ENCODE measurements at places on chromosomes 4 and X.

DNA sequence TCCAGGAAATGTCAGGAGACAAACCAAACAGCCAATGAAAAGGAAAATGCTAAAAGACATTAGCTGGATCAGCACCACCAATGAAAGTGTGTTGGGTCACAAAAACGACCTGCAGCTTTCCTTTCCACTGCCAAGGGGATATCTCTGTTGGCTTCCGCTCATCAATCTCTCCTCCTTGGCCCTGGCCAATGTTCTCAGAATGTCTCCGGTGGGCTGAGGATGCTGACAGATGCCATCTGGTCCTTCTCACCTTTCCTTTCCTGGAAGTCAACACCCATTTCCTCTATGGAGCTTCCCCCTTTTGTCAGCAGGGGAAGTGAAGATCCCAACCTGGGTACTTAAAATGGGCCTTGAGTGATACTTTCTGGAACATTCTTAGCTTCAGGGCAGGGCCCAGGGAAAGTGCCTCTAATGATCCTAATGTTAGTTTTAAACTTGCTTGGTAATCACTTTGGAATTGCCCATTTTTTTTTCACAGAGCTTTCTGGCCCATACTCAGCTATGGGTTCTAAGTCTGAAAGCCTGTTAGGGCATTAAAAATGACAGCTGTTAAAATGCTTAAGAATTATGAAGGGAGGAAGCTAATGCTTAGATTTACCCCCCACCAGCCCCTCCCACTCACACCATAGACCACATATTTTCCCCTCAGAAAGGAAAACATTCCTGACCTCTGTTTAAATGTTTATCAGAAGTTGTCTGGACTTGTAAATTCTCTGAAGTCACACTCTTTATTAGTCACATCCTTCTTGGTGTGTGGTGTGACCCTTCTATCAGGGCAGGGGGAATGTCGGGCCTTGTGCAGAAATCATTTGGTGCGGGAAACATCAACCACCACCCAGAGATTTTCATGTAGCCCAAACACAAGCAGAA lies 29.2 kb downstream of the IGFBP7 start:
- no peak for DNase-seq

DNA sequence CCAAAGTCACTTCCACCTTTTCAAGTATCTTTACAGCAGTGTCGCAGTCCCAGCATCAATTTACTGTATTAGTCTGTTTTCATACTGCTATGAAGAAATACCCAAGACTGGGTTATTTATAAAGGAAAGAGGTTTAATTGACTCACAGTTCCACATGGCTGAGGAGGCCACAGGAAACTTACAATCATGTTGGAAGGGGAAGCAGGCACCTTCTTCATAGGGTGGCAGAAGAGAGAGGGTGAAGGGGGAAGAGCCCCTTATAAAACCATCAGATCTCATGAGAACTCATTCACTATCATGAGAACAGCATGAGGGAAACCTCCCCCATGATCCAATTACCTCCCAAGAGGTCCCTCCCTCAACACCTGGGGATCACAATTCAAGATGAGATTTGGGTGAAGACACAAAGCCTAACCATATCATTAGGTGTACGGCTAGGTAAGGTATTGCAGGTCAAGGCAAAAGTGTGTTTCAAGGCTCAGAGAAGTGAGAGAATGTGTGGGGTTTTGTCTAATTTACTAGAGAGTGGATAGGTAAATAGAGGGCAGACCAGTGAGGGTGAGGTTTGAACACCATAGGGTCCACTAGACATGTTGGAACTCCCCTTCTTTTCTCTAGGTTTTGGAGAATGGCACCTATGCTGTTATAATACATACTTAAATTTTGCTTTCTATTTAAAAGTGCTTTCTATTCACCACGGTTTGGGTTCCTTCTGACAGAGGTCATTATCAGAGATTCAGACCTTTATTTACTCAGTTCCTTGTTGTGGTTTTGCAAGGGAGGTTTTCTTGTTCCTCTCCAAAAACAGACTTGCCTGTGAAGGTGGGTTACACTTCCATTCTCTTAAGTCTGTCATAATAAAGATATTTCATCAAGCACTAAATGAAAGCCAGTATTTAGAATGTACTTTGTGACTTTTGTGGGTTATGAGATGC lies 186.6 kb downstream of the CPEB2 start:
- DNase-seq: no peak

GRCh38 chrX:104419211-104419610 lies 146.8 kb upstream of the IL1RAPL2 start:
- no peak for DNase-seq

GRCh38 chr4:137740141-137740540 lies 207.8 kb upstream of the PCDH18 start:
- no peak for DNase-seq

GRCh38 chr4:125353131-125353530 lies 38.4 kb downstream of the FAT4 start:
- no peak for DNase-seq

GRCh38 chr4:148238086-148238485 lies 204.1 kb downstream of the NR3C2 start:
- no peak for DNase-seq

DNA sequence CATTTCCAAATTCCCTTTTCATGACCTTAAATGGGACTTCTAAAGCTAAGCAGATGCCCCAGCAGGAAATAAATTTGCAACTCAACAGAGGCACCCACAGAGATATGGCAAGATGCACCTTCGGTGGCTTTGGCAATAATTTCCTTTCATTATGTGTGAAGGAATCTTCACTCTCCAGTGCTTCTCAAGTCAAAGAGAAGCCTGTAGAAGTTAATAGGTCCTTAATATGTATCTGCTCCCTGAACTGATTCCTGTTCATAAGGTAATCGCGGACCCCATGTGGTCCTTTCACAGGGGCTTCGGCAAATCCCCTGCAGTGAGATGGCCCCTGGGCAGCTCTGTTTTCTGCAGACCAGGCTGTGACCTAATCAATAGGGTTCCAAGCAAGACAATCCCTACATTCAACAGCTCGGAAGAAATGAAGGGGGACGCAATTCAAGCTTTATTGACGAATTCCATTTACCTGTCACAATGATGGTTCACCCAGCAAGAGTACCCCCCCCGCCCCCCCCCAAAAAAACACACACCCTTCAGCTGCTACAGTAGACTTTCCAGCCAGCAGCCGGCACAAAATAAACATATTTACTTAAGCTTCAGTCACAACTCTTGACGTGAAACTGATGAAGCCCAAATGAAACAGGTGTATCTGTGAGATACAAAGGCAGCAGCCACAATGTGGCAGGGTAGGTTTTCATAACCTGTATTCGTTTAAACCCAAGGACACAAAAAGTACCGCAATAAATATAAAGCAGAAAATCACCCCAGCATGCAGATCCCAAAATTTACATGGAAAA lies 35.3 kb downstream of the FAT1 start:
- no peak for DNase-seq

GRCh38 chr4:132651196-132651595 lies 497.9 kb upstream of the PCDH10 start:
- DNase-seq: no peak

GRCh38 chr4:124343661-124344171 lies 368.8 kb downstream of the ANKRD50 start:
- no peak for DNase-seq

DNA sequence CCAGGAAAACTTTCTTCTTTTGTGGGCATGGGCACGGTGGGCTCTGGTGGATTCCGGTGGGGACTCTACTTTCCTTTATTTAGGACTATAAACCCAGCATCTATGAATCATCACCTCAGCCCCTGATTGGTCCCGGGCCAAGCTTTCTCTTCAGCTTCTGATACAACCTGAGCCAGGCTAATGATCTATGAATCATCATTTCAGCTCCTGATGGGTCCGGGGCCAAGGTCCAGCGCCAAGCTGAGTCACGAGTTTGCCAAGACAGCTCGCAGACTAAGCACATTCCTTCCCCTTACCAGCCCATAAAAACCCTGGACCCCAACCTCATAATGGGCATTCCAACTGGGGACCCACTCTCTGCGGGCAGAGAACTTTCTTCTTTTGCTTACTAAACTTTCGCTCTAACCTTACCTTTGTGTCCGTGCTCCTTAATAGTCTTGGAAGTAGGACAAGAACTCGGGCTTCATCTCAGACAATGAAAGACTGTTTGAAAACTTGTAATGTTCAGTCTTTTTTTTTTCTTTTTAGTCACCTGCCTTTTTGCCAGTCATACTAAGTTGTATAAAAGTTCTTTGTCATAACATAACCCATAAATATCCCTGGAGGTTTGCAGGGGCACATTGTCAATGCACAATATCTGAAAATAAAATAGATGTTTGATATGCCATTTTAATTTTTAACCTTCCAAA lies 904.9 kb upstream of the EPHA5 start:
- no peak for DNase-seq

DNA sequence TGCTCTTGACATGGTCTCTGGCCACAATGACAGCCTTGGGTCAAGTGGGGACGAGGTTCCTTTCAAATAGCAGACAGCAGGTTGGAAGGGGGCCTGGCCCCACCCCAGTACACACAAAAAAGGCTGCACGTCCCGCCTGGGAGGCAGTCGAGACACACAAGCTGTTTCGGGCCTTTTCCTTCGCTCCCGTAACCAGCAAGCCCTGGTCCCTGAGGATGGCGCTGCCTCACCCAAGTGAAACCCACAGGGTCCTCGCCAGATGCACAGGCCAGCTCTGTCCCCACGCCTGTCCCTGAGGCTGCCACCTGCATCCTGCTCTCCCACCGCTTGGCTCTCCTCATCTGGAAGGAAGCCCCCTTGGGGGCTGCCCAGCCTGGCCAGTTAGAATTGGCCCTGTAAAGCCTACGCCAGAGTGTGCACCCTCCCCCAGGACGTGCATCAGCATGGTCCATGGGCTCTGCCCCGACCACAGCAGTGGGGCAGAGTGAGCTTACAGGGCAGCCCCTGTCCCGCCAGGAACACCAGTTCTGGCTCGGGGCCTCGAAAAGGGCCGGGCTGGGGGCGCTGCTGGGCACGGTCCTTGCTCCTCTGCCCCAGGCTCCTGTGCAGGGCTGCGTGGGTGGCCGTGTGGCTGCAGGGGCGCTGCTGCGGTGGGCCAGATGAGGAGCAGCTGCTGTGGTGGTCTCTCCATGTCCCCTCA lies 2.0 kb downstream of the CPLX1 start:
- no peak for DNase-seq

GRCh38 chr4:136056748-136057147 lies 1475.5 kb downstream of the PCDH18 start:
- no peak for DNase-seq

Data from stimulated activated CD4-positive, alpha-beta T cell treated with anti-CD3 and anti-CD28 coated beads, TNF-alpha, amount 100 ng/mL, for 1 hour (primary cell).